ENCODE measurements at places on chromosomes 6 and 20.

DNA sequence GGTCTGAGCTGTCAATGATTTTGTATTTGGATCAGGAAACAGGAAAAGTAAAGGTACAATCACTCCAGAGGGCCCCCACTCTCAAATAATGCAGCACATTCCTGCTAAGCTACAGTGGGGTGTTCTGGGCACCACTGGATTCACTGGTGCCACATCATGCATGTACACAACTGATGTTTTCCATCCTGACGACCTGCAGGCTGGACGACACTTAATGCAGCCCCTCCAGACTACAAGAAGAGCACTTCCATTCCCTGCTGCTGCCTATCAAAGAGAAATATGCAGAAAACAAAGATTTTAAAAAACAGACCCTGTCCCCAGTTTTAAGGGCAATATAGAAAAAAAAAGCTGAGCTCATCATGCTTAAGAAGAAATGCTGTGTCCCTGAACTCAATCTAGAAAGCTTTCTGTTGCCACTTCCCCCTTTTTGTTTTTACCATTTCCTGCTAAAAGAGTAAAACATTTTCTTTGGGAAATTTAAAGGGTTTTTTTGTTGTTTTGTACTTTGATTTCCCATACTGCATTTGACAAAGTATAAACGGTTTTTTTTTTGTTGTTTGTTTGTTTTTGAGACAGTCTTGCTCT lies 35.5 kb downstream of the ABHD12 start:
- DNase-seq, result no peak

DNA sequence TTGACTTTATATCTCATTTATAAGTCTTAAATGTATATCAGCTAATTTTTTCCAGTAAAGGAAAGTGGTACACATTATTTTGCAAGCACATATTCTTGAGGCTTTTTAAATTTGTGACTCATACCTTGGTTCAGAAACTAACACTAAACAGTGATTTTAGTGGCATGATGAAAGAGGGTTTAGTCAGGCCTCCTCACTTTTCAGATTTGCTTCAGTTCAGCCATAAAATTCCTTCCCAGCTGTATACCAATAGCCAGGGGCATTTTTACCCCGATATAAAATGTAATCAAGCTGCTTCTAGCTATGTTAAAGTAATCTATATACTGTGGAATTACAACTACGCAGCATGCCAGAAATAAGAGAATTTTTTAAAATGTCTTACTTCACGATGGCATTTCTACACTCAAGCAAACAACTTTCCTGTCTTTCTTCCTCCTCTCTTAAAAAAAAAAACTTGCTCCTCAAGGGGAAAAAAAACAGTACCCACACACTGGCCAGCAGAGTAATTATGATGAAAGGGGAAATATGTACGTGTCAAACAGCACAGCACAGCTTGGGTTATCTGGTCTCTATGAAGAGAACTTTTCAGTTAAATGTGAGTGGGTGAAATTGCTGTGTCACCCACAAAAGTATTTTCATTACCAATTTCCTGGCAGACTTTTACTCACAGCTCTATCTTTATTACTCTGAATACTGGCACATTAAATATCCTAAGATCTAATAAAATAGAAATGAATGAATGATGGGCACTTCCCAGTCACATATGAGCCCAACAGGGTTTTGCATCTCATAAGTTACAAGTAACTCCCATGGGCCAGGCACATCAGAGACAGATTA lies 244.8 kb upstream of the TENT5A start:
- DNase-seq, result no peak

DNA sequence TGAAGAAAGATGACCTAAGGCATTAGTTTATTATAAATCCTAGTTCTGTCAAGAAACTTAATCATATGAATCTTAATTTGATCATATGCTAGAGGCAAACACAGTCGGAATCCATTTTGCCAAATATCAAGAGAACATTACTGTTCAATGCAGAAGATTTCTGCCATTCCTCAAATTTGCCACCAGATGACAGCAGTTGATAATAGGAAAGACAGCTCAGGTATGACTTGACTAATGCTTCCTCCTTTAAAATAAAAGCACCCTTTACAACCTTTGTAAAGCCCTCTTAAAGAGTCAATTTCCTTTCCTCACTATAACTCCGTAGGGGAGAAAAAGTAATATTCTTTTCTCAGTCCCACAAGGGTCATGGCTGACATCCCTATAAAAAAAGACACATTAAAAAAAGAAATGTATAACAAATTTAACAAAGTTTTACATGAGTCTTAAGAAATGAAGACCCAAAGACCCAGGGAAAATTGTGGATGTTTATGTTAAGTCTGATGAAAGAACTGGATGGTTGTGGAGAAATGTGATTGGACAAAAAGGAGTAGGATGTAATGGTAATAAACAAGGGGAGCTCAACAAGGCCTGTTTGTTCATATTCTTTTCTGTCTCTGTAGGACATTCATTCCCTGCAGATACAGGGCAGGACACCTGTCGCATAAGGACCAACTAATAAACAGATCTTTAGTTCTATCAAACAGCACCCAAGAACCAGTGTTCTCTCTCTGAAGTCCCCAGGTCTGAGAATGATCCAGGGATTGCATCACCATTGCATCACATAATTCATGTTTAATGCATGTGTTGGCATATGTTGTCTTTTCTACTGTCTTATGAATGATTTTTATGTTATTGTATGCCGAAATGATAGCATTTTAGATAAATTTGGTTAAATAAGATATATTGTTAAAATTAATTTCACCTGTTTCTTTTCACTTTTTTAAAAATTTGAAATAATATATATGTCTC lies 23.0 kb upstream of the IL17A start:
- DNase-seq, result no peak

DNA sequence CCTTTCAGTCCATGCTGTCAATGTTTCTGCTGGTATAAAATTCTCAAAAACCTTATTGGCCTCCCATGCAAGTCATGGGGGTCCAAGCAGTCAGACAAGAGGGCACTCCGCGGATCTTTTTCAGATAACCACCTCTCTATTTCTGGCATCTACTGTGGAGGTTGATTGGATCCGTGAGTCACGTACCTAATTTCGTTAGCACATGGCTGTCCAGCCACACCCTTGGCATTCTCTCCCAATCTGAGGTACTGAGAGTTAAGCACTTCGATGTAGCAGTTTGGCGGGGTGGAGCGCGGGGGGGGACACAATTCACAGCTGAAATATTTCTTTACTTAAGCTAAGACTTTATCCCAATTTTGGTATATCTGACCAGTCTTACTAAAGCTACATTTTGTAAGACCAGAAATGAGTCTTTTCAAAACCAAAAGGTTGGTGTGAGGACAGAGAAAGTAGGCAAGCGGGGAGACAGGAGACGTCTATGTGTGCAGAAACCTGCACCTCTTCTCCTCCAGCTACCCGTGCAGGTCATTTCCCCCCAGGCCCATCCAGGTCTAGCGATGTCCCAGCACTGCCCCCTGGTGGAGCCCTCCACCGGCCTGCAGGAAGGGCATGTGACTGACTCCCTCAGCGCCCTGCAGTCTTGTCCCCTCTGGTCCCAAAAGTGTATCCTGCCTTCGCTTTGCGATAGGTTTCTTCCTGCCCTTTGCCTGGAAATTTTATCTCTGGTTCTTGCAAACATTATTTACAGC lies 113.1 kb downstream of the ADAT2 start:
- DNase-seq, result no peak

- no peak for DNase-seq
Measured at GRCh38 chr20:3820901-3821727, 767 bp downstream of the AP5S1 start.

Measured in right lobe of liver (tissue), 6 donors.